Stimulated activated CD8-positive, alpha-beta memory T cell treated with anti-CD3 and anti-CD28 coated beads, Interleukin-7, amount 100 ng/mL, for 1 hour (primary cell): ENCODE measurements at places on chromosomes 11 and 22.

- DNase-seq, result no peak
Observed at GRCh38 chr11:6928916-6929315, 2.7 kb downstream of the ZNF215 start.

DNA sequence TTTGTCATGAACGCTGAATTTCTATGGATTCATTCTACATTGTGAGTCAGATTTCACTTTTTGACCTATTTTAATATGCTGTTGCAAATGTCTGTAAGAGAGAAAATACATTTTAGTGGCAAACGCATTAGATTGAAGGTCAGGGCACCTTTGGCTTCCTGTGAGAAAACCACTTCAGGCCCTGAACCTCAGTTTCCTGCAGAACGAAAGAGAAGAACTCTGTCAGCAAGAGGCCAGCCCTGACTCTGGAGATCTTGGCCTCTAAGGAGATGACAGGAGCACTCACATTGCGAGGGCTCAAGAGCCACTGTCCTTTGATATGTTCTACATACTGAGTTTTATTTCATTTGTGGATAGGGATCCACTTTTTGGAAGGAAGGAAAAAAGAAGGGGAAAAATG is 83.6 kb downstream of the KCNJ1 start:
- DNase-seq, result no peak

DNA sequence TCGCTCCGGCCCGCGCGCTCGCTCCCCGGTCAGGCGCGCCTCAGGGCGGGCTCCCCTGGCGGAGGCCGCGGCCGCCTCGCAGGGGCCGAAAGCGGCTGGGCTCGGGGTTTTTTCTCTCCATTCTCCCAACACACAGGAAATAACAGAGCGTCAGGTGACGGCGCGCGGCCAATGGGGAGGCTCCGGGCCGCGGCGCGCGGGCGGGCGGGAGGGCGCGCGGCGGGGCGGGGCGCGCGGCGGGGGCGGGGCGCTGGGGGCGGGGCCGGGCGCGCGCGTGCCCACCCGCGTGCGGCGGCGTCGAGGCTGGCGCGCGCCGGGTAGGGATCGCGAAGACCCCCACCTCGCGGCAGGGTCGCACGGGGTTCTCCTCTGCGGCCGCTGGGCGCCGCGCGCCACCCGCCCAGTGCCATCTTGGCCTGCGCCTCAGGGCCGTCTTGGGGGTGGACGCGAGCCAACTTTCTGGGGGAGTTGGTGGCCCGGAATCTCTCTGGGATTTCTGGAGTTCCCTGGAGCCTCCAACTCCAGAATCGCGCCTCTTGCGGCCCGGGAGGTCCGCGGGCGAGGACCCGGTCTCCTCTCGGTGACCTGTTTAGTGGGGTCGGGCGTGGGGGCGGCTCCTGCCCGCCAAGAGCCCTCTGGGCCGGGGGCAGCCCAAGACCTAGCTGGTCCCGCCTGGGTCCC is at the start of gene TCF20:
TSS of gene TCF20 (minus strand) at position 144 of the 681 bp plus-strand sequence. CDS start 55,348 bp downstream, outside the sequence.
- peak; percentile 57 for DNase-seq

DNA sequence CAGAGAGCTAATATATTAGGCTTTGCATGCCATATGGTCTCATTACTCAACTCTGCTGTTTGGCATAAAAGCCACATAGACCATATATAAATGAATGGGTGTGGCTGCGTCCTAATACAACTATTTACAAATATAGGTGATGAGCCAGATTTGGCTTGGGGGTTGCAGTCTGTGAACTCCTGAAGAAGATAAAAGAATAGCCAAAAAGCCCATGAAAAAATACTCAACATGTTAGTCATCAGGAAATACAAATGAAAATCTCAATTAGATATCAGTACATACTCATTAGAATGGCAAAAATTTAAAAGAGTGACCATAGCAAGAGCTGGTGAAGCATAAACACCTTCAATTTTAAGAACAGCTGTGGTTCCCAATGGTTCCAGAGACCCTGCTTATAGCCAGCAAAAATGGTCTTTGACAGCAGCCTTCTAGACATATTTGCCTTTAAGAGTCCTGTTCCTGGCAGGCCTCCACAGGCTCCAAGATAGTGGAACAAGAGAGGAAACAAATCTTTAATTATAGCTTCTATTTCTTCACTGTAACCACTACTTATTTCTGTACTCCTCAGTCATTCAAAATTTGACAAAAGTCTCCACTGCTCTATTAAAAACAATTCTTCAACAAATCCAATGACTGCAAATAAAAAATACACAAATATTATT is 16.1 kb downstream of the C2CD3 start:
- DNase-seq, result no peak

GRCh38 chr11:104799251-104799650 is 99.0 kb downstream of the CASP12 start:
- DNase-seq, result no peak

GRCh38 chr11:5210376-5210885 is 9.9 kb upstream of the OR51V1 start:
- DNase-seq, result no peak

DNA sequence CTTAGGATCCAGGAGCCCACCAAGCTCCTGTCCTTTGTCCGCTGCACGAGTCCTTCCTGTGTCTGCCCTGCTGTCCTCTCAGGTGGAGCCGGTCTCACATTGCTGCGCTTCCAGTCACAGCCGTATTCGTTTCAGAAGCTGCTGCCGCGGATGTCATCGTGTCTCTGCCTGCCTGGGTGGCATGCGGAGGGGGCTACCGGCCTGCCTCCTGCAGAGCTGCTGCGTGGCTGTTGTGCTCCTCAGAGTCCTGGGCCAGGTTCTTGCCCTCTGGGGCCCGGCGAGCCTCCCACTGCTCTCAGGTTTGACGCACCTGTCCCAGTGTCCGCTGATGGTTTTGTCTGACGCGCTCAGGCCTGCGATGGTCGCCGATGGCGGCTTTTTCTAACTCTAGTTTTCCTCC is 254.2 kb downstream of the TBC1D22A start:
- no peak for DNase-seq

GRCh38 chr11:67375320-67376055 is 2.1 kb upstream of the CLCF1 start:
- DNase-seq, result no peak

DNA sequence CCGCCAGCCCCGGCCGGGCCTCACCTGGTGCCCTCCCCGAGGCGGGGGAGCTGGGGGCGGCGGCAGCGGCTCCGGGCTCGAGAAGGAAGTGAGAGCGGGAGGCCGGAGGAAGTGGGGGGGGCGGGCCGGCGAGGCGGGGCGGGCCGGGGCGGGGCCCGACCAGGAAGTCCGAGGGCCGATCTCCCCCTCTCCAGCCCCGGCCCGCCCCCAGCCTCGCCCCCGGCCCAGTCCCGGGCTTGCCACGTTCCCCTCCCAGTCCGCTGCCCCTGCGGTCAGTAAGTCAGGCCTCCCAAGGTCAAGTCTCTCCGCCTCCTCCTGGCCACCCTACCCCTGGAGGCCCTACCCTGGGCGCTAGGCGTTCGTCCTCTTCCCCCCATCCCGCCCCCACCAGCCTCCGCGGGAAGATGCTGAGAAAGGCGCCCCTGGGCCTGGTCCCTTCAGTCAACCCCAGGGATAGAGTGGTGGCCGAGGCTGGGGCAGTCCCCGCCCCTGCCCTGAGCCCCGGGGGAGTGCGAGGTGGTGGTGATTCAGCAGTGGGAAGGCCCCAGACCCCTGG is at the start of gene RHOG:
TSS of gene RHOG (minus strand) at position 90 of the 556 bp plus-strand sequence. CDS start 12,821 bp downstream, outside the sequence.
- DNase-seq, result peak; percentile 44

DNA sequence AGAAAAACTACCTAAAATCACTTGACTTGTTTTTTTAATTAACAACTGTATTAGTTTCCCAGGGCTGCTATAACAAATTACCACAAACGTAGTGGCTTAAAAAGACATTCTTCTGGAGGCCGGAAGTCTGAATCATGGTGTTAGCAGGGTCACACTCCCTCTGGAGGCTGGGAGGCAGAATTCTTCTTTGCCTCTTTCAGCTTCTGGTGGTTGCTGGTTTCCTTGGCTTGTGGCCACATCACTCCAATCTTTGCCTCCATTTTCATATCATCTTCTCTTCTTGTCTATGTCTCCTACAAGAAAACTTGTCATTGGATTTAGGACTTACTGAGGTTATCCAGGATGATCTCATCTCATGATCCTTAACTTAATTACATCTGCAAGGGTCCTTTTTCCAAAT is 7.4 kb upstream of the INCENP start:
- no peak for DNase-seq
